ENCODE measurements at places on chromosomes 5 and 9.

DNA sequence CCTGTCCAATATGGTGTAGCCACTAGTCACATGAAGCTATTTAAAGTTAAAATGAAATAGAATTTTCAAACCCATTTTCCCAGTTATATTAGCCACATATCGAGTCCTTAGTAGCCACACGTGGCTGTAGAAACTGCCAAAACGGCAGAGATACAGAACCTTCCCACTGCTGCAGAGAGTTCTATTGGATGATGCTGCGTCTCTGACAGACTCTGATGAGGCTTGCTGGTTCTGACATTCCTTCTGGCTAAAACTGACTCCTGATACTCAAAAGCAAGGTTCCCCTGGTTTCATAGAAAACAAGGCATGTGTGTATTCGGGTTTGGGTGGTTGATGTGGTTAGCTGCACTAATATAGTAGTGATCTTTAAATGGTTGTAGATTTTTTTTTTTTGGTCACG lies 91.5 kb downstream of the TLE4 start:
- DNase-seq, result no peak

GRCh38 chr9:93264338-93265125 lies 80.6 kb downstream of the WNK2 start:
- DNase-seq, result no peak

GRCh38 chr9:122309861-122310260 lies 45.2 kb downstream of the MRRF start:
- DNase-seq, result no peak

- DNase-seq, result no peak
Observed at GRCh38 chr9:91516081-91516480, 92.4 kb upstream of the NFIL3 start.

GRCh38 chr9:1604942-1605560 lies 410.1 kb upstream of the SMARCA2 start:
- DNase-seq, result peak; percentile 8

- DNase-seq, result no peak
Observed at GRCh38 chr5:152593388-152593787, 188.3 kb upstream of the NMUR2 start.

DNA sequence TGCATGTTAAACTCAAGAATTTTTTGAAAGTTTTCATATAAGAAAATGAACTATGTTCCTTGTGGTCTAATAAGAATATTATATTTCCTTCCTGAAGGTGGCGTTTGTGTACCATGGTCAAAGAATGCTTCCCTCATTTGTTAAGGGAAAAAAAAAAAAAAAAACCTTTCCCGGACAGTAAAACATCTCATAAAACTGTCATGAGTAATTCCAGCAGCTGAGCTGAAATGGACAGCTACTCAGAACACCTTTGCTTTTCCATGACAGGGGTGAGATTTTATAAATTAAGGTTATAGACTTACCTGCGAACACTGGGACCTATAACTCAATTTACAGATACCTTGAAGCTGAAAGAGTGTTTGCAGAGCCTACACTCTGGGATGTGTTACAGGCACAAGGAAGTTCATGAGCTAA lies 113.2 kb upstream of the RANBP3L start:
- no peak for DNase-seq

DNA sequence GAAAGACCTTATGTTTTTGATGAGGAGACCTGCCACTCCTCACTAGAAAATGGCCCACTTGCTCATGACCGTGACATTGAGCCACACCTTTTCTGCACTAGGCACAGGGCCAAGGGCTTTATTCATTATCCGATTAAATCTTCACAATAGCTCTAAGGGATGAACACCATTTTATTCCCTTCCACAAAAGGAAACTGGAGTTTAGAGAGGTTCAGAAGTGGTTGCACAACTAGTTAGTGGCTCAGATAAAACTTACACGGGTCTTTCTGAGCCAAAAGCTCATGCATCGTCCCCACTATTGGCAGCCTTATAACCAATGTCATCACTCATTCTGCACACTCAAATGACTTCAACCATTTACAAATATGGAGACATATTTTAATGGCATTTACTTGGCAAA lies 39.4 kb downstream of the SUSD1 start:
- DNase-seq, result no peak

GRCh38 chr5:135877570-135878155 lies 18.0 kb downstream of the IL9 start:
- no peak for DNase-seq

DNA sequence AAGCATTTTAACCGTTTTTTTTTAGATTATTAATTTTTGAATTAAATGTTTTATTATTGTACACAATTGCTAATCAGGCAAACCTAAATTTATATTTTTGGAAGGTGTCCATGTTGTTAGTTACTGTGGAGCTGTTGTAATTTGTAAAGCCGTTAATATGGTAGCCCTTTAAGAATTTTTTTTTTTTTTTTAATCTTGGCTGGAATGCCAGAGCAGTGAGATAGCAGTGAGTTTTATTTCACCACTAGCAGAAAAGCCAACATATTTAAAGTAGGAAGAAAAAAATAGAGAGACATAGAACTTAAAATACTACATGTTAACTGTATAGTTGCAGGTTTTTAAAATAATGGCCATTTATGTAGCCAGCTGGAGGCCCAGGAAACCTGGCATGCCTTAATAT lies 35.3 kb upstream of the RNF20 start:
- DNase-seq, result no peak

GRCh38 chr5:57817001-57817453 lies 334.4 kb upstream of the ACTBL2 start:
- no peak for DNase-seq

DNA sequence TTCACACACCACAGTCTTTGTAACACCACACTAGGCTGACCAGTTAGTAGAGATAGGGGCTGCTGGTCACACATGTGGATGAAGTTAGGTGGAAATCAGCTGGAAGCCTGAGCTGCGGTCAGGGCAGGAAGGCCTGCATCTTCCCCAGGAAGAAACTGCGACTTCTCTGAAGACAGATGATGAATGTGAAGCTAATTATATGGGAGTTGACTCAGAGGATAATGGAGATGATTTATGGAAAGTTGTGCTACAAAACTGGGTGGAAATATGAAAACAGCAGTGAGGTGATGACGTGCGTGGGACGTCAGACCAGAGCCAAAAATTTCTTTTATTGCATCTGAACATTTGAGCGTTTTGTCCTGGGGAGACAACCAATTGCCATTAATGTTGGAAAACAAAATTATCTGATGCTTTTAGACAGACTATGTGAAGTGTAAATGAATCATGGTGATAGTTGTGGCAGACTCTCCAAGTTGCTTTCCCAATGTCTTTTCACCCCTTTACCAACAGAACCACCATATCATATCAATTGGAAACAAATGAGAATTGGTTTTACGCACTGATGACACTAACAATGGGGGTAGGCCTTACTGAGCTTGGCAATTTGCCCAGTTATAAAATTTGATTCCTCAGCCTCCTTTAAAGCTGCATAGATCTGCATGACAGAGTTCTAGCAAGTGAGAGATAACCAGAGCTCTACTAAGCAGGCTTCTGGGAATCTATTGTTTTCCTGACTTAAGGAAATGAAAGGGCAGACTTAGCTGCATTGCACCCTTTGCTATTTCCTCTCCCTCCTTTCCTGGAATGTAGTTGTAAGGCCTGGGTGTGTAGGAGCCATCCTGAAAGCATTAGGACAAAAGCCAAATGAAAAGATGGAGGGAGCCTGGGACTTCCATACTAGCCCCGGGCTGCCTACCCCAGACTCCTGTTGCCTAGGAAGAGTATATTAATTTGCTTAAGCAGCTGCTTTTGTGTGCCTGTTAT lies 84.0 kb downstream of the RAB3C start:
- DNase-seq, result no peak

DNA sequence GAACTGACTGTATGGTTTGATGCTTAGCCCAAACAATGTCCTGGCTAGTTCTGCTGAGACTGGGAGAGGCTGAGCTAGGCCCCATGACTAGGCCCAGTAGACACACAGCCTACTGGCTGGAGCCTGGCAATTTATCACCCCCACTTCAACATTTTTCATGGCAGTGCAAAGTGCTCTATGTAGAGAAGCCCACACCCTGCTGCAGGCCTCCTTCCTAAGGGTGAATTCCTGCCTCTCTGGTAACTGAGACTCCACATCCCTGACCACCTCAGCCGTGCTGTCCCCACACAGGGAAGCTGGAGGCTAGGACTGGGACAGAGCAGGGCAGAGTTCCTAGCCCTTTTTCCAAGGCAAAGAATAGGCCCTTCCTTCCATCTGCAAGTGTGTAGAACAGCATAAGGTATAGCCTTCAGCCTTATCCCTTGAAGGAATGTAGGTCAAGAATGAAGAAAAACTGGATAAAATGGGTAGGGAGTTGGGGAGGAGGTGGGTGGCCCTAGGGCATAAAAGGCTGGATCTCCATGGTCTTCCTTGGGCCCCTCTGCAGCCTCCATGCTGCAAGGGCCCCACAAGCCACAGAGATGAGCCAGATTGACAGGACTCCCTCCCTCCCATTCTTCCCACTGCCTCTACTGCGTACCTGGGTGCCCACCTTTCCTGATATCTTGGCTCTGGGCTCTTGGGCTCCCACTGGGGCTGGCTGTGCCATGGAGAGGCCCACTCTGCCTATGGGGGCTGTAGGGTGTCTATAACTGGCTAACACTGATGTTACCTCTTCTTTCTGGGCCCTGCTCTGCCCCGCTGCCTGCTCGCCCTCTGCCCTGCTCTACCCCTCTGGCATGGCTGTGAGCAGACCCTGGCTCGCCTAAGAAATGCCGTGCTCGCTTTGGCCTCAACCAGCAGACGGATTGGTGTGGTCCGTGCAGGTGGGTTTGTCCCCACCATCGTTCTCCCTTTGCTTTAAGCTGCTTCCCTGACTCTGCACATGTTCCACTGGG lies 29.8 kb downstream of the TCF7 start:
- DNase-seq, result no peak

- DNase-seq, result no peak
Observed at GRCh38 chr9:82320566-82320965, 332.0 kb downstream of the SPATA31D1 start.

- no peak for DNase-seq
Observed at GRCh38 chr5:154892369-154892771, 33.9 kb downstream of the CNOT8 start.

DNA sequence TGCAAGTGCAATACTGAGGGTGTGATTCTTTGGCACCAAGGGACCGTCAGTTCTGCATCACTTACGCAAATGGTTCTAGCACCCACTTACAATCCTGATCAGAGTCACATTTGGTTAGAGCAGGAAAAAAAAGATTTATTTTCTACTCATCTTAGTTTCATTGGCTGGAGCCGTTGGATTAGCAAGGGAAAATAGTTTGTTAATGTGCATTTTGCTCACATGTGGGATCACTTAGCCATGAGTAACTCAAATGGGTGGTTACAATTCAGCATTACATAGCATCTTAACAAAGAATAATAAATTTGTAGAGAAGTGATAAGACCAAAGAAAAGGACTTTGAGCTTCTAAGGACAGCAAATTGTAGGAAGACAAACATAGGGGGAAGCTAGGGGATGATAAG lies 216.9 kb downstream of the AUH start:
- no peak for DNase-seq

DNA sequence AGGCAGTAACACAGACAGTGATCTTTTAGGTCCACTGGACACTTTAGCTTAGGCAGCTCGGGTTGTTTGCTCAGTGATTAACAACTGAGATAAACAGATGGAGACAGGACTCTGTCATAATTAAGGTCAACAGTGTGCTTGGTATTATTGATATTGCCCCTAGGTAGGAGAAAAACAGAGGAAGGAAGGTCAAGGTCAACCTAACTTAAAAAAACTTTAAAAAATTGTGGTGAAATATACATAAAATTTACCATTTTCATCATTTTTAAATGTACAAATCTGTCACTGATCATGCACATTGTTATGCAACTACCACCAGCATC lies 2.1 kb upstream of the HSPA4 start:
- DNase-seq, result no peak

Data from Panc1 (cell line).